ENCODE measurements at places on chromosomes 6 and 20.
A peak's percentile ranks its signal among the peaks of the same experiment; 100 is the strongest.

- DNase-seq = peak; percentile 72
Measured at GRCh38 chr20:645318-646106, 7.5 kb downstream of the SRXN1 start.

- no peak for DNase-seq
Measured at GRCh38 chr6:31058128-31058894, 48.0 kb downstream of the MUC22 start.

GRCh38 chr20:699811-700338 is 24.3 kb upstream of the SCRT2 start:
- no peak for DNase-seq

GRCh38 chr6:16591396-16592222 is 169.7 kb downstream of the ATXN1 start:
- no peak for DNase-seq

- DNase-seq = no peak
Measured at GRCh38 chr20:50991076-50991475, 31.8 kb downstream of the KCNG1 start.

DNA sequence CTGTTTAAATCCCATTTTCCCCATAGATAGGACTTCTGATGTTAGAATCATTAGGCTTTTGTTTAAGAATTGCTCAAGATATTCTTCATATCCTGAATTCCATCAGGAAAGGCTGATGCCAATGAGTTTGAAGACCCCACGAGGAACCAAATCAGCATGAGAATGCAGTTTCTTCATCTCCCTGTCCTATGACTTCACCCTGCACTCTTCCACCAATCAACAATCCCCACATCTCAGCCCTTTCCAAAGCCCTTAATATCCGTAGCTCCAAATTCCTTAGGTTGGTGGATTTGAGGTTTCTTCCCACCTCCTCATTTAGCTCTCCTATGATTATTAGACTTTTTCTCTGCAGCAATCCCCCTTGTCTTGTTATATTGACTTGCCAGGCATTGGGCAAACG is 88.3 kb upstream of the PRND start:
- no peak for DNase-seq

DNA sequence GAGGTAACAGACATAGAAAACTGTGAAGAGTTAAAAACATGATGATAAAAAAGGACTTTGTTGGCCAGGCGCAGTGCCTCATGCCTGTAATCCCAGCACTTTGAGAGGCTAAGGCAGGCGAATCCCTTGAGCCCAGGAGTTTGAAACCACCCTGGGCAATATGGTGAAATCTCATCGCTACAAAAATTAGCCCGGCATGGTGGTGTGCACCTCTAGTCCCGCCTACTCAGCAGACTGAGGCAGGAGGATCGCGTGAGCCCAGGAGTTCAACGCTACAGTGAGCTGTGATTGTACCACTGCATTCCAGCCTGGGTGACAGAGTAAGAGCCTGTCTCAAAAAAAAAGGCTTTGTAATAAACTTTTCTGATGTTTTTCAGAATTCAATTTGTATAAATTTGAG is 60.1 kb downstream of the GFOD1 start:
- no peak for DNase-seq

DNA sequence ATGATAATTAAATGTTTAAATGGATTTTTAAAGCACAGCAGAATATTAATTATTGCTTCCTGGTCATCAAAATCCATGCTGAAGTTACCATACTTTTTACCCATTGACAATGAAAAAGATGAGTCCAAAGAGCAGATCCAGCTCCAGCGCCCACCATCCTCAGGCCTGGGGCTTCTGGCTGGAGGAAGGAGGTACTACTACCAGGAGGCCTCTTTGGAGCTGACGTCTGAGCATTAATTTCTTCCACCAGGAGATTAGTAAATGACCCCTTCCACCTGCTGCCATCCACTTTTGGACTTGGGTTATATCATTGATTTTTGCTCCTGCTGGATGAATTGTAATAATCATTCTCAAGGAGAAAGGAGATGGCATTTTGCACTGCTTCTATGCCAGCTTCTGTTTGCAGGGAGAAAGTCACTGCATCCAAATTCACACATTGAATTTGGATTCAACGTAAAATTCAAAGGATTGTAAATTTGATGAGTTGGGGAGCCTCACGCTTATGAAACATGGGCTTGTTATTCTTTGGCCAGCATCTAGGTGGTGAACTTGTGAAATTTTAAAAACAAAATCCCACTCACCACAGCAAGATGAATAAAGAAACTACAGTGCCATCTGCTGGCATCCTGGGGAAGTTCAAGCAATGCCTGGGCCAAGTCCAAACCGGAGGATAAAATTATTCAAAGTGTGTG is 121.8 kb downstream of the SASH1 start:
- DNase-seq = peak; percentile 30

DNA sequence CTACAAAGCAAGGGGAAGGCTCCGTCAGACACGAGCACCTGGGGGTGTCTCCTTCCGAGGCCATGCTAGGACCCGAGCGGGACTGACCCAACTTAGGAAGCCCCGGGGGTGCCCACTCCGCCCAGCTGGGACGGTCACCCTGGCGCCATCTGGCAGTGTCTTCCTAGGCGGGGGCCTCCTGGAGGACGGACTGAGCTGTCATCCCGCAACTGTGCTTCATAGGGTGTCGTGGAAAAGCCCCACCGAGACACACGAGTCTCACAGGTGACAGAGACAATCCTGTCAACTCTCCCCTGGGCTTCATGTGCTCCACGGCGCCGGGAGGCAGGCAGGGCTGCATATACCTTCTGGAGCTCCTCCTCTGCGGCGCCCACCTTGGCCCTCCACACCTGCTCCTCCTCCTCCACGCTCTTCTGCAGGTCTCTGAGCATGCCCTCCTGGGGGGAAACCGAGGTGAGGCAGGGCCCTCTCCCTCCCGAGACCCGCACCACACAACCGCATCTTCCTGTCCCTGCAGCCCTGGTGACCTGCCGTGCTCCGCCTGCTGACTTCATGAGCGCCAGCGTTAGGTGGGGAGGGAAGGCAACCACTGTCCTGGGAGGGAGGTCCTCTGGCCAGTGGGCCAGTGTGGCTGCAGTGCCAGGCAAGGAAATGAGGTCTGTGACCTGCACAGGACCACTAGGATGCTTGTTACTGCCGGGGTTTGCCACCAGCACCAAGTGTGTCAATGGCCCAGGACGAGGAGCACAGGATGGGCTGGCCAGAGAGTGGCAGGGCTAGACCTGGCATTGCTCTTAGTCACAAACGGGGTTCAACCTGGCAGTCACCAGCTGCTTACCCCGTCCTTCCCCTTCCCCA is 50.7 kb downstream of the DSTN start:
- no peak for DNase-seq

- DNase-seq = no peak
Measured at GRCh38 chr6:16690608-16691142, 70.6 kb downstream of the ATXN1 start.

DNA sequence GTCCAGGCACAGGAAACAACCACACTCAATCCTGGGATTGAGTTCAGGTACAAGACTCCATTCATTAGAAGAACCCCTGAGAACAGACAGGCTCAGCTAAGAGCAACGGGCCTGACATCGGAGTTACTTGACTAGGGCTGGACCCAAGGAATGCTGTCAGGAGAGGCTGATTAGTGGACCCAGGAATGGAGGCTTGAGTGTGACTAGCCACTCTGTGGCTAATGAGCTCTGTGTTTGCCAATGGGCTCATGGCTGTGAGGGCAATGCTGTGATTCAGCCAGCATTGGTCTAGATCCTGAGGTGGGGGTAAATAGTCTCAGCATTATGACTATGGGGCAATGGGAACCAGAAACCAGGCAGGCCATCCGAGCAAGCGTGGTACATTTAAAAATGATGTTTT is 71.8 kb downstream of the RIOK1 start:
- no peak for DNase-seq

DNA sequence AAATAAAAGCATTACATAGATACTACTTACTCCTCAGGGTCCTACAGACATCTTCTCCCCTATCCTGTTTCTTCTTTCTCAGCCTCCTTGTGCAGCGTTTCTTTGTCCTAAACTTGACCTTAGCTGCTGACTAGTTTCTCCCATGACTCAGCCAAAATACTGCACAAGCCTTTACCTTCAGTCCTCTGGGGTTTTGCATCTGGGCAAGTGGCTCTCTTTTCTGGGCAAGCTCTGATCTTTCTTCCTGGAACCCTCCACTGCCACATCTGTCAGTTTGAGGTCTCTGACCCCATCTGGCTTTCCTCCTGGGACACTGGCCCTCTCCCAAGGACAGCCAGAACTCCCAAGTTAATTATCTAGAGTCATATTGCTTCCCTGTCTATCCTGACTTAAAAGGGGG is 838.4 kb downstream of the DHX35 start:
- no peak for DNase-seq

DNA sequence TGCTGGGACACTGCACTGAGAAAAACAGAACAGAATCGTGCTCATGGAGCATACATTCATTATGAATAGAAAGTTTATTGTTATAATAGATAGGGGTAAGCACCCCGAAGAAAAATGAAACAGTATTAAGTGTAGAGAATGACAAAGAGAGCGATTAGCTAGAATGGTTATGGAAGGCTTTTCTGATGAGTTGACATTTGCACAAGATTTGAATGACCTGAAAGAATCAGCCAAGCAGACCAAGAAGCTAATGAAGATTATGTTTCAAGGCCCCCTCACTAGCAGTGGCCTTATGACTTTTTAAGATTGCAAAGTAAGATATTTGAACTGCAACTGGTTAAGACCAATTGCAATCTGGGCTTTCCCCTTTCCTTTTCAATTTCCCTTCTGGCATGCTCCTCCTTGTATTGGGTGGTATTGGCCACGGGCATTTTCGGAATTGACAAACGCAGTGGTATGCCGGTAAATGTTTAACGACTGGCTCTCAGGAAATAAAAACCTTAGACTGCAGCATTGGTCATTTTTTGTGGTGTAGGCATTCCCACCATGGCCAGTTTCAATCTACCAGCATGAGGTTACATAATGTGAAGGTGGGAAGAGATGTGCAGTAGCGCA is 120.0 kb upstream of the CITED2 start:
- no peak for DNase-seq

DNA sequence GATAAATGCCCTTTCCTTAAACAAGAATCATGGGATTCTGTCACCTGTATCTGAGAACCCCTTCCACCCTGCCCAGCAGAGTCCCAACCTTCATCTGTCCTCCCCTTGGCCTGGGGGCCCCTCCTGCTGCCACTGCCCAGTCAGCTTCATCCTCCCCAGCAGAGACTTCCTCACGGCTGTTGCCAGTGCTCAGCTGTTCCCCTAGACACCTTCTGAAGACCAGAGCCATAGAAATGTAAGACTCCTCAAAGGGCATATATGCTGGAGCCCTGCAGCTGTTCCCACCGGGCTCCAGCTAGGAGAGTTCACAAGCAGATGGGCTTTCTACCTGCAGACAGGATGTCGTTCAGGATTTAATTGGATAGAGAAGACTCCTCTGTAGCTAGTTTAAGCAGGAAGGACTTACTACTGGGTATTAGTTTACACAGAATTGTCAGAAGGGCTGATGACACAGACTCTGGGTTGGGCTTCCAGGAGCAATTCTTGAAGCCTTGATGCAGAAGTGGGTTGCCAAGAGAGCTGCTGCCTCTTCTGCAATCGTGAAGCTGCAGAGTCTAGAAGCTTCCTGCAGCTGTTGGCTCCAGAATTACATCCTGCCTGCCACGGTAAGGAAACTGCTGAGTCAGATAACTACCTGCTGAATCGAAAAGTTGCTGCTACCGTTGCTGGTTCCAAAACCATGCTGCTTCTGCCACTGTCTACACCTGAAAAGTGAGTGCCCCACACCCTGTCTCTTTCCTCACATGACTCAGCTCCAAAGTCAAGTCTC is 57.1 kb upstream of the MLN start:
- no peak for DNase-seq

GRCh38 chr6:66555082-66555481 is 848.1 kb upstream of the EYS start:
- DNase-seq = no peak

DNA sequence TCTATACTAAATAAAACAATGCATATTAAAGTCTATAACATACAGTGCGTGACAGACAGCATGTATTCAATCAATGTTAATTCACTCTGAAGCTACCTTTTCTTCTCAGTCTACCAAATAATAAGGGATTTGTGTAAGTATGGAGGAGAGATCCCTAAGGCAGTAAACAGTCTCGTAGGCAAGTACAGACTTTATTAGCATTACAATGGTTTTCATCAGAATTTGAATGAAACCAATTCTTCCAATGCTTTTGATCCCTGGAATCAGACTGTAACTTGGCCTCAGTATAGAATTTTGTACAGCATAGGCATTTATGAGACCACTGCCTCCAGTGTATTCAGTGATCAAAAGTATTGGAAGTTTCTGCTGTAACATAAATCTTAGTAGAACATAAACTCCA is 19.5 kb downstream of the LYRM4 start:
- DNase-seq = no peak

GRCh38 chr20:34861386-34862084 is 11.1 kb downstream of the GGT7 start:
- DNase-seq = no peak

DNA sequence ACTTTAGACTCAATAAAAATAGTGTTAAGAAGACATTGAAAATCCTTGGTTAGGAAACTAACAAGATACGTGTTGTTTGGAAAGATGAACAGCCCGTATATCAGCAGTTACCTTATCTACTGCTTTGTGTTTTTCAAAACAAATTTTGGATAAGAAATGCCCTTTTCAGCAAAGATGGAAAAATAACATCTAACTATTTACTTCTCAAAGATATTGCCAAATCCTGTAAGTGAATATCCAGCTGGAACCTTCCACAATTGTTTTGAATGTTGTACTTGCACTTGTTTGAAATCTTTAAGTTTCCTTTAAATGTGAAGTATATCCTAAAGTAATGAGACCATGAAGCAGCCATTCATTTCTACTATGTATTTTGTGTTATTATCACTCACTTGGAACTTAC is 14.6 kb downstream of the TAGAP start:
- no peak for DNase-seq

- DNase-seq = no peak
Measured at GRCh38 chr20:40966516-40967185, 62.0 kb upstream of the TOP1 start.

GRCh38 chr6:6717953-6718352 is 129.4 kb downstream of the LY86 start:
- no peak for DNase-seq

GRCh38 chr6:87731818-87732661 is 30.0 kb upstream of the AKIRIN2 start:
- DNase-seq = no peak

DNA sequence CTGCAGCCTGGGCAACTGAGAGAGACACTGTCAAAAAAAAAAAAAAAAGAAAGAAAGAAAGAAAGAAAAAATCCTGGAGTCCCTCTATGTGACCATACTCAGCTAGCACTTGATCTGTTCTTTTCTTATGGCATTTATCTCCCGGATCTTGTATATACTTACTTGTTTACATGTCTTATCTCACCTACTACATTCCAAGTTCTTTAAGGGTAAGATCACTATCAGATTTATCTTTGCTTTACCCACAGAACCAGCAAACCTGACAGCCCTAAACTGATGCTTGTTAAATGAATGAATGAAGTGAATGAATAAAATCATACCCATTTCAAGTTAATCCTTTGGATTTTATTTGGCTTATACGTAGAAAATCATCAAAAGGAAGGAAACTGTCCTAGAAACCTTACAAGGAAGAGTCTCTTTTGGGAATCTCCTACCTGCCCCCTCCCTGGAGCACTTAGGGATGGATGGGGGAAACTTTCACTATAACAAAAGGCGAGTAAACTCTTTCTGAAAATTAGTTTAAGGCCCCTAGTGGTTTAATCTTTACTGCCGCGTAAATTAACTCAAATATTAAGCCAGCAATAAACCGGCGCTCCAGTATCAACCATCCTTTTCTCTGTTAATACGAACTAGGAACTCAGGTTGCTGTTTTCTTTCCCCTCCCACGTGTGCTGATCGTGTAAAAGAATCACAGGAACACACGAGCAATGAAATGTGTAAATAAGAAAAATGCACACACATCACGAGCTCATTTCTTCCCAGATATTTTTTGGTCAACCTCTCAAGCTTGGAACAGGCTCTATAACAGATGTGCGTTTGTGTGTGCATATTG is 1.3 kb upstream of the UTRN start:
- no peak for DNase-seq

All from activated T-cell treated with anti-CD3 and anti-CD28 coated beads for 48 hours (primary cell).